ENCODE measurements at places on chromosomes 4 and X. TPM values are rescaled to one million over a fixed set of nuclear protein-coding genes. Genes with fewer than 3 reads are reported as not detected.

The ZAR1 gene
- total RNA-seq = 0.19 TPM

The DDX60 gene
- total RNA-seq = 11.1 TPM

The MAGEA4 gene
- total RNA-seq = not detected

The RTL9 gene
- total RNA-seq = not detected

The ZNF827 gene
- 10.8 TPM for total RNA-seq

The MAGEA8 gene
- total RNA-seq = not detected

The DKK2 gene
- not detected for total RNA-seq

The TMEM144 gene
- 8.3 TPM for total RNA-seq

The ADD1 gene
- total RNA-seq = 216 TPM

The SPANXC gene
- total RNA-seq = not detected

The TFDP3 gene
- not detected for total RNA-seq

The METTL14 gene
- 29.7 TPM for total RNA-seq

The AMTN gene
- total RNA-seq = not detected

The OPHN1 gene
- 7.5 TPM for total RNA-seq

The CABS1 gene
- total RNA-seq = not detected

The CLCN4 gene
- 14.0 TPM for total RNA-seq

The RPS6KA6 gene
- total RNA-seq = 1.1 TPM

Measured in vein endothelial cell (primary cell).